ENCODE measurements at places on chromosomes 12 and 14.

- DNase-seq: no peak
Measured at GRCh38 chr12:83261998-83262397, 575.3 kb downstream of the TMTC2 start.

DNA sequence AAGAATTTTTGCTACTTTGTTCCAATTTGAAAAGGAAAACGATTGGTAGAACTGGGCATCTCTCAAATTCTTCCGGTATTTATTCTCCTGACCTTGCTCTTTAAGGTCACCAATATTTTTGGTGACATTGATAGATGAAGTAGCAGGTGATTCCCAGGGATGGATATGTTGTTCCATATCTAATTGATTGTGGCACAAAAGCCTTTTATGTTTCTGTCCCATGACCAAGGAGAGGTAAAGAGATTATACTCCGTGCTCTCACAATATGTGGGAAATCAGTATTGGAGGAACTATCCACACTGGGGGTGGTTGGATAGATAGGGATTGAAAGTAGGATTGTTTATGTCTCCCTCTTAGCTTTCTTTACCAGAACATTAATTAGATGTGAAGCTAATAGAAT is 61.7 kb upstream of the LRIG3 start:
- DNase-seq: no peak

- DNase-seq: peak; percentile 40
Measured at GRCh38 chr12:6200256-6201212, at the start of gene CD9. Gene CD9 (plus strand): TSS chr12:6200400. CDS start chr12:6200500, 100 bp downstream.

- DNase-seq: no peak
Measured at GRCh38 chr14:30882431-30882830, 8.1 kb downstream of the COCH start.

DNA sequence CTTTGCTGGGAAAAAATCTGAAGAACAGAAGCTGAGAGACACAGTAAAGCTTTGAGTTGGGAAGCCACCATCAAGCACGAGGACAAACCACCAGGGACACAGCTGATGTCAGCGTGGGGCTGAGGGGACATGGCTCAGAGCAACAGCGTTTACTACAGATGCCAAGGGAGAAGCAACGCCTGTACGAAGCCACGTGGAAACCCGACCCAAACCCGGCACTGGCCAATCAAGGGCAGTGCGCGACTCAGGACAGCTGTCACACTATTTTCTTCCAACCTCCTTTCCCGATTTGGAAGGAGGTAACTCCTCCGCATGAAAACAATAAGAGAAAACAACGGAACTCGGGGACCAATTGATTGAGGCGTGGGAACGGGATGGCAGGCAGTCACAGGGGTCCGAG is 20.2 kb upstream of the CHGA start:
- DNase-seq: no peak

GRCh38 chr12:130157998-130158753 is 4.1 kb upstream of the FZD10 start:
- DNase-seq: no peak

GRCh38 chr12:13534242-13534641 is 337.7 kb downstream of the EMP1 start:
- no peak for DNase-seq

GRCh38 chr12:70482764-70483163 is 116.7 kb downstream of the KCNMB4 start:
- no peak for DNase-seq

GRCh38 chr12:121918679-121919038 is 267 bp downstream of the CFAP251 start:
- DNase-seq: no peak

DNA sequence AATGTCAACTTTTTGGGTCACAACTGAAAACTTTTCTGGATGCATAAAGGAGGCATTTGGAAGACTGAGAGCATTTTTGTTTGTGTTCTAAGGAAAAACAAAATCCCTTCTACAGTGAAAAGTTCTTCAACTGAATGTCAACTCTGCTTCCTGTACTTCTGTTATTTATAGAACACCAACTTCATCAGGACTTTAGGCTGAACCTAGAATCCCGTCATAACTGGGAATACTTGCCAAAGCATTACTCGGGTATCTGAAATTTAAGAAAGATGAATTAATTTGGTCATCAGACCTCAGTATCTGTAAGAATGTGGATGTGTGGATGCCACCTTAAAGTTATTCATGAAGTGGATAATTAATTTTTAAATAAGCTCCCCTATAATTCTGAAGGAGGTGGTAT is 73.2 kb downstream of the FERMT2 start:
- DNase-seq: no peak

DNA sequence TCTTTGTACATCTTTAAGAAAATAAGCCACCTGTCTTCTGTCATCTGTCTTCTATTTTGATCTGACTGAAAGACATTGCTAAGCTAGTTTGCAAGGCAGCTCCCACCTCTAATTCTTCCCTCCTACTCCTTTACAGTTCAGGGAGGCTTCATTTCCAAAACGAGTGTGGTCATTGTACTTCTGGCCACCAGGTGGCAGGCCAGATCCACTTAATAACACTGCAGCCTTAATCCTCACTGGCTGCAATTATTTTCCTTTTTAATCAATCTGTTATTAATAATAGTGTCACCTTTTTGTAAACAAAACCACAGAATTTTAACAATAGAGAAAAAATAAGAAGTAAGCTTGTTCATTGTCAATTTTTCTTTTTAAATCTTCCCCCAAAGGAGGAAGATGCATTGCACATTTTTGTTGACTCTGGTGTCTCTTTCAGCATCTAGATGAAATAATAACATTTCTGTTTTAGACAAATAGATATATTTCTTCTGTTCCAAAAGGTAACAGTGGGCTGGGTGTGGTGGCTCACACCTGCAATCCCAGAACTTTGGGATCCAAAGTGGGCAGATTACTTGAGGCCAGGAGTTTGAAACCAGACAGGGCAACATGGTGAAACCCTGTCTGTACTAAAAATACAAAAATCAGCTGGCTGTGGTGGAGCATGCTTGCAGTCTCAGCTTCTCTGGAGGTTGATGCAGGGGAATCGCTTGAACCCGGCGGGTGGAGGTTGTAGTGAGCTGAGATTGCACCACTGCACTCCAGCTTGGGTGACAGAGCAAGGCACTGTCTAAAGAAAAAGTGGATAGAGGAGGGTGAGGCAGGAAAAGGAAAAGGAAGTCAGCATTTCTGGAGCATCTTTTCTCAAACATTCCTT is 23.3 kb downstream of the GABARAPL1 start:
- no peak for DNase-seq

- no peak for DNase-seq
Measured at GRCh38 chr14:39006721-39007410, 96.2 kb downstream of the SEC23A start.

DNA sequence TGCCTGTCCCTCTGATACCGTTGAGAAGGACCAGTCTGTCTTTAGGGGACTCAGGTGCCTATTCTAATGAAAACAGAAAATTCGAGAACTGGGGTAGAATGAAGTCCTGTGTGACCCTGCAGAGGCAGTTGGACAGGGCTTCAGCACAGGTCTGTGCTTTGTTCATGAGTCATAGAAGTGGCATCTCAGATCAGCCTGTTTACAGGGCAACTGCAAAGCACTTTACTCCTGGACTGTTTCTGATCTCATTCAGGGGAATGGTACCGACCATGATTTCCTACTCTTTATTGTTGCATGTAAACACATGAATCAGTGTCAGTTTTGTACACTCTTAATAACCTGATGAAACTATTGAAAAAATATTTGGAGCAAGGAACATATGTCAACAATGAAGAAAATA is 1517.0 kb downstream of the AACS start:
- no peak for DNase-seq

- no peak for DNase-seq
Measured at GRCh38 chr14:72503696-72504368, 390.1 kb downstream of the DPF3 start.

DNA sequence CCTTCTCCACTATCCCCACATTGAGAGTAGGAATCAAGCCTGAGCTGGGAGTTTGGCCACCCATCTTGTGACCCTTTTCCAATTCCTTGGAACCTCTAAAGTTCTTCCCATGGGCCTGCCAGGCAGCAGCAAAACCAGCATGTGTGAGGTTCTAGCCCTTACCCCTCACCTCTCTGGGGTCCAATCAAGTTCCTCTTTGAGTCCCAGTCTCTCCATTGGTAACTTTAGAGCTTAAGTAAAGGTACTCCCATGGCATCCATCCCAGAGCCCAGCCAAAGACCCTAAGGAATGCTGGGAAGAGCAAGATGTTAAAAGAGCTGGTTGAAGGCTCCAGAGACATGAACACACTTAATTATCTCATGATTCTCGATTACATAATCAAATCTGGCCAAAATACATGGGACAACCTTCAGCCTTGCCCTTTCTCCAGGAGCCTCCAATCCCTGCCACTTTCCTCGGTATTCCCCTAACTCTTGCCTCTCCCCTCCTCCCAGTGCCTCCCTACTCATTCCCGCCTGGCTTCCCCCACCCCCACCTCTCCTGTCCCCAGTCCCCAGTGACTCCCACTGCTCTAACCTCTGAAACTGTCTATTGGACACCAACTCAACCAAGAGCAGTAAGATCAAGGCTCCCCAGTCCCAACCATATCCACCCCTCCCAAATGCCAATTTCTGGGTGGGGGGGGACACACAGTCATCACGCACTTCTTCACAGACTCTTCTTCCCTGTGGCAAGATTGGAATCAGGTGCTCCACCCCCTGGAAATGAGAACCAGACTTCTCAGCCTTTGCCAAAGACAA is 4.8 kb upstream of the TNS2 start:
- DNase-seq: no peak

- DNase-seq: no peak
Measured at GRCh38 chr12:113242560-113242959, 21.3 kb downstream of the TPCN1 start.

DNA sequence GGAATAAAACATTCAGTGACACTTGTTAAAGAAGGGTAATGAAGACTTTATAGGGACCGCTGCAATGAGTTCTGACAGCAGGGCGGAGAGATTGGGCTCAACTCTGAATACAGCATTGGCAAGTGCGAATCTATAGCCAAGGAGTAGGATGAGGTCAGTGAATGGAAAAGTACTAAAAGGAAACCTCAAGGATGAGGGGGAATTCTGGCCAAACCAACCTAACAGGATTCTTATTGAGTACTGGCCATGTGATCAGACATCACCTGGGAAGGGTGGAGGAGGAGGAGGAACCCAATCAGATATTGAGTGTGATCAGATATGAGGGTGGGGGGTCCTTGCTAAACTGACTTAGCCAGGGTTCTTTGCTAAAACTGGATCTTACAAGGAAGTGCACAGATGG is 31.0 kb downstream of the DRAM1 start:
- DNase-seq: no peak

- no peak for DNase-seq
Measured at GRCh38 chr14:103123634-103124500, 606 bp downstream of the TNFAIP2 start.

DNA sequence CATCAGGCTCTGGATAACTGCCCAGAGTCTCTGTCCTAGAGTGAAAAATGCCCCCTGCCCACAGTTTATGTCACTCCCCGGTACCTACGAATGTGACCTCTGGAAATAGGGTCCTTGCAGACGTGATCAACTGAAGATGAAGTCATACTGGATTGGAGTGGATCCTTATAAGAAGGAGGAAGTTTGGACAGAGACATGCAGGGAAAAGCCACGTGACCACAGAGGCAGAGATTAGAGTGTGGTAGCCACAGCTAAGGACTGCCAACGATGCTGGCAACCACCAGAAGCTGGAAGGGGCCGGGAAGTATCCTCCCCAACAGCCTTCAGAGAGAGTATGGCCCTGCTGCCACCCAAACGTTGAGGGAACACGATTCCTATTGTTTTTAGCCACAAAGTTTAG is 101.2 kb upstream of the NCOR2 start:
- no peak for DNase-seq

DNA sequence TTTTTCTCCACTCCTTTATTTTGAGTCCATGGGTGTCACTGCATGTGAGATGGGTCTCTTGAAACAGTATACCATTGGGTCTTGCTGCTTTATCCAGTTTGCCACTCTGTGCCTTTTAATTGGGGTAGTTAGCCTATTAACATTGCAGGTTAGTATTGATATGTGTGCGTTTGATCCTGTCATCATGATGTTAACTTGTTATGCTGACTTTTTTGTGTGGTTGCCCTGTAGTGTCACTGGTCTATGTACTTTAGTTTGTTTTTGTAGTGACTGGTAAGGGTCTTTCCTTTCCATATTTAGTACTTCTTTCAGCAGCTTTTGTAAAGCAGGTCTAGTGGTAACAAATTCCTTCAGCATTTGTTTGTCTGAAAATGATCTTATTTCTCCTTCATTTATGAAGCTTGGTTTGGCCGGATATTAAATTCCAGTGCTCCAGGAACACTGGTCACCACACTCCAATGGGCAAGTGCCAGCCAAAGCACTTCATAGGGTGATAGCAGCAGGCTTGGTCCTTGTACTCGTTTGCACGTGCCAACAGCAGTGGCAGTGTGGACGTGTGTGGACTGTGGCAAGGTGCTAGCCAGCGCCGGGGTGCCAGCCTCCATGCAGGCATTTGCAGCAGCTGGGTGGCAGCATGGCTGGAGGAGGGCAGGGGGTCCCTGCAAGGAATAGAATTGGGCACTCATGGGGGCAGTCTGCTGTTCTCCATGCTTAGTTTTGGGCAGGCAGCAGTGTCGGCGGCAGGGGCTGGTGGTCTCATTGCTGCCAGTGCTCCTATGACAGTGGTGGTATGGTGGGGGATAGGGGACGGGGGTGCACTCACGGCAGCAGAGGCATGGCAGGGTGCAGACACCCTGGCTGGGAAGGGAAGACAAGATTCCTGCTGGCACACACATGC is 53.5 kb downstream of the FRS2 start:
- no peak for DNase-seq

Data from T1000 (cell line).